ENCODE measurements at places on chromosomes 13 and 19.

DNA sequence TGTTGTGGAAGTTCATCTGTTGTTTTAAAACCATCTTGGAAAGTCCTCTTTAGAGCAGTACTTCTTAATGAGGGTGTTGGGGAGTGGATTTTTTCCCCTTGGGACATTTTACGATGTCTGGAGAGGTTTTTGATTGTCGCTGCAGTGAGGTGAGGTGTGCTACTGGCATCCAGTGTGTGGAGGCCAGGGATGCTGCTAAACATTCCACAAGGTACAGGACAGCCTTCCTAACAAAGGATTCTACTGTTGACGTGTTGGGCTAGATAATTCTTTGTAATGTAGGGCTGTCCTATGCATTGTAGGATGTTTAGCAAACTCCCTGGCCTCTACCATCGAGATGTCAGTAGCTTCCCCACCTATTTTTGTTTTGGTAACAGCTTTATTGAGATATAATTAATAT is 33.3 kb downstream of the NAA16 start:
- no peak for DNase-seq

GRCh38 chr19:47381653-47382279 is 32.7 kb downstream of the DHX34 start:
- no peak for DNase-seq

DNA sequence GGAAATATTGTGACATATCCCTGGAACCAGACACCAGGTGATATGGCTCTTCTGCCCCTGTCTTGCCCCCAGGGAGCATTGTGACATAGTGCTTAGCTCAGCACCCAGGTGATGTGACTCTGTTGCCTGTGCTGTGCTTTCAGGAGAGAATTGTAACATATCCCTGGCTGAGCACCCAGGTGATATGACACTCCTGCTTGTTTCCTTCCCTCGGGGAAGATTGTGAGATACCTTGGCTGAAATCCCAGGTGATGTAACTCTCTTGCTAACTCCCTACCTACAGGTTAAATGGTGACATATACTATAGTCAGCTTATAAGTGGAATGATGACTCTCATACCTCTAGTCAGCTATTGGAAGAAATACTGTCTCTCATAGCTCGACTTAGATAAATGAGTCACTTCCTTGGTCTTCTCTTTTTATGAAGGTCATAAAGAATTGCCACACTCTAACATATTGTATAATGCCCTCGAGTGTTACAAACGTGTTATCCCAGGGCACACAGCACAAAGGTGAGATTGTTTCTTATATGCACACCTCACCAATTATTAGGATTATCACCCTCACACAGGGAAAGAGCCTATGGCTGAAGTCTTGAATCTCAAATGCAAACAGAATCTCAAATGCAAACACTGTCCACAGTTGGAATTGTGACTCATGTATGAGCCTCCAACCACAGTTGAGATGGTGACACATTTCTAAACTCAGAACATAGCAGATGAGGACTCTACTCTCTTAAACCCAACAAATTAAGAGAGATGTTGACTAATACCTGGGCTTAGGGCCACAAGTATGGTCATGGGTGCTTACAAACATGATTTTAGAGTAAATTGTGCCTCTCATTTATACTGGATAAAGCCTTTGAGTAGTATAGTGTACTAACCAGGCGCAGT is 32.7 kb upstream of the ZNF254 start:
- no peak for DNase-seq

DNA sequence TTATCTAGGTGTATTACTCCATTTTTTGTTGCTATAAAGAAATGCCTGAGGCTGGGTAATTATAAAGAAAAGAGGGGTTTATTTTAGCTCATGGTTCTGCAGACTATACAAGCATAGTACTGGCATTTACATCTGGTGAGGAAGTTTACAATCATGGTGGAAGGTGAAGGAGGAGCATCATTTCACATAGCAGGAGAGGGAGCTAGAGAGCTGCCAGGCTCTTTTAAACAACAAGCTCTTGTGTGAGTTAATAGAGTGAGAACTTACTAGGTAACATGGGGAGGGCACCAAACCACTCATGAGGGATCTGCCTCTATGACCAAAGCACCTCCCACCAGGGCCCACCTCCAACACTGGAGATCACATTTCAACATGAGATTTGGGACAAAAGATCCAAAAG is 221.7 kb upstream of the GPC6 start:
- DNase-seq: no peak

DNA sequence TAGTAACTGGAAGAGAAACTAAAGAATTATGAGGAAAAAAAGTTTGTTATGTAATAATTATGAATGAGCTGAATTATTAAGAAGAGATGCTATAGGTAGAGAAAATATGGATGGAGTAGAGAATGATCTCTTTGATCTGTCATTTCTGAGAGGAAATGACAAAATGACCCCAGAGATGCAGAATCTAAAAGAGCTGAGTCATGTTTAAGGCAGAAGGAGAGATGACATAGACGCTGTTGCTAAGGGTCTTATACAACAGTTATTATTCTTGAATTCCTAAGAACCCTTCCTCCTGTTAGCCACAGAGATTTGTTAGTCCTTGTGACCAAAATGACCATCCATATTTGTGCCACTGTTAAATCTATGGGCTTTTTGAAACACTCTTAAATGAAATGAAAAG is 58.3 kb upstream of the FREM2 start:
- DNase-seq: no peak
